Smooth muscle cell of the brain vasculature (primary cell): ENCODE measurements at places on chromosomes 2 and 18.

DNA sequence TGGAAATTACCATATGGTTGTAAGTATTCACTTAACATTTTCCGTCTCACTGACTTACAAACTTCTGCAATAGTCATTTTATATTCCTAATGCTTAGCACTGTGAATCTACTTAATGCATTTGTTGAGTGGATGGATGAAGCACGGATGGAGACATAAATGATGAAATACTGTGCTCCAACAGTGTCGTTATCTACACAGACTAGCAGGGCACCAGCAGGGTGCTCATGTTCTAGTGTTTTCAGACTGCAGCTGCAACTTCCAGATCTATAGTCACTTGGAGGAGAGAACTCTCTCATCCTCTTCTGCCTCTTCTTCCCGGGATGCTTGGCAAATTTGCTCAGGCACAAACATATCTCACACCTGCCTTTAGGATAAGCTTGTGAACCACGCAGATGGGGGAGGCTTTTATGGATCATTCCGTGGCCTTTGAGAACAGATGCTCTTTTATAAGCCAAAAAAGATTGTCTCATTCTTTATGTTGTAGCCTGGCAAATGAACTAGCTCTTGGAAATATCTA is 797.7 kb downstream of the MBD2 start:
- no peak for DNase-seq

DNA sequence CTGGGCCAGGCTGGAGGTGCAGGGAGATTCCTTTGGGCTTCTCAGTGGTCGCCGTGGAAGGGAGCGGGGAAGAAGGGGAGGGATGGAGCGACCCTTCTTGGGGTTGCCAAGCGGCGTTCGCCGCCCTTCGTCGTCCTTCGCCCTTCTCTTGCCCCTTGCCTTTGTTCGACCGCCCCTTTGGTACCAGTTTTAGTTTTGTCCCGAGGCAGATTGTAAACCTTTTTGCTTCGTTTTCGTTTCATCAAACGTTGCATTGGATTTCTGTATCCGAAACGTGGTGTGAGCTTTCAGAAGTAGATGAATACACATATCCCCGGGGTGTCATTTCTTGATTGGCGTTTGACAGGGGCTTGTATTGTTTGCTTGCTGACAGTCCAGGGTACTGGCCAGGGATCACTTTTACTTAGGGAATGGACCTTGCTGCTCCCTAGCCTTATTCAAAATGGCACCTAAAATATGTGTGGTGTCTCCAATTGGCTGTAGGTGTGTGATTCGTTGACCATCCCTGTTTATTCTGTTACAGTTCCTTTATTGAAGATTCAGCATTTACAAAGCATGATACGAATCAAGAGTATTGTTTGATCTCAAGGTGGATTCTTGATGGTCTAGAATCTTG is 788 bp downstream of the USP14 start:
- DNase-seq: no peak

- no peak for DNase-seq
These were observed 255.1 kb downstream of the METTL4 start for GRCh38 chr18:2316082-2316750.

- no peak for DNase-seq
These were observed 35.5 kb upstream of the PTMA start for GRCh38 chr2:231672617-231673347.

DNA sequence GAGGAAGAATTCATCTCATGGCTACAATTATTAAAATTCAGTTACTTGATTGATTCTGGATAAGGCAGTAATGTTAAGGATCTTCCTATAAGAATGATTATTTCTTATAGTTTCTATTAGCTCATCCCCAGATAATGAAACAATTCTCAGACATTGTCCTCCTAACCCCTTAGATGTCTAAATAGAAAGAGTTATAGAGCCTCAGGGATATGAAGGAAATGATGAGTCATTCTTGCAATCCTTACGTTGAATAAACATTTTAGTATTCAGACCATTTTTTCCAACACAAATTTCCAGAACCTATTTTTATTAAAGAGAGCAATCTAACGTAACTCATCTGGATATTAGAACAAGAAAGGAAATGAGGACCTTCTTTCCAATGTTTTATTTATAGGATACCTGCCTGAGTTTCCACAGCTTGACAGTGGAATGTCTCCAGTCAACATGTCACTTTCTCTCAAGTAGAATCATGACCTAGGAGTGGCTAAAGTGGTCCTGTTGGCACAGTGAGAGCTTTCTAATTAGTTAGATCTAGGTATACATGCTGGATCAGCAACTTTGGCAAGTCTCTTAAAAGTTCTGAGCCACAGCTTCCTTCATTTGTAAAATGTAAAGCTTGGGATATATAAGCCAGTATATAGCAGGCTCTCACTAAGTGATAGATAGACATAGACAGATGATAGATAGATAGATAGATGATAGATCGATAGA is 88.0 kb upstream of the RAB27B start:
- DNase-seq: no peak

DNA sequence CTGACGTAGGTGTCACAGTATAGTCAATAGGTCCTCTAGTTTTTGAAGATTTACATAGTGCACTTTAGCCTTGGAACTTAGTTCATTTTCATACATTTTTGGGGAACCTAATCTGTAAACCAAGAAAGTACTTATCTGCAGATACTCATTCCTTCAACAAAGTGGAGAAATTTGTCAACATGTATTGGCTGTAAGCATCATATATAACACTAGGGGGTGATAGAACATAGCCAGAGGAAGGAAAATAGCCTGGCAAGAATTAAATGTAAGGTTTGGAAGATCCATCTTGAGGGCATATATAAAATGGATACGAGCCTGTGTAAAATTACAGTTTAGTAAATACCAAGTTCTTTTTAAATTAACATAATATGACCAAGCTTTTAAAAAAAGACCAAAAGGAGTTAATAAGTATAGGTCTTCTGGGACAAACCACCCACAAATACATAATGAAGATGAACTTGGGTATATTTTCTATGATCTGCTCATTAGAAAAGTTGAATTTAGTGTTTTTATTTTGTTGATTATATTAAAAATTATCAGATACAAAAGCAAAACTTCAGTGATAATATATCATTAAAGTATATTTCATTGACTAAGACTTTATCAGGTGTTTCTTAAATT is 18.2 kb downstream of the RPL37A start:
- no peak for DNase-seq

- DNase-seq: no peak
These were observed 268.2 kb downstream of the RPIA start for GRCh38 chr2:88959480-88960204.

DNA sequence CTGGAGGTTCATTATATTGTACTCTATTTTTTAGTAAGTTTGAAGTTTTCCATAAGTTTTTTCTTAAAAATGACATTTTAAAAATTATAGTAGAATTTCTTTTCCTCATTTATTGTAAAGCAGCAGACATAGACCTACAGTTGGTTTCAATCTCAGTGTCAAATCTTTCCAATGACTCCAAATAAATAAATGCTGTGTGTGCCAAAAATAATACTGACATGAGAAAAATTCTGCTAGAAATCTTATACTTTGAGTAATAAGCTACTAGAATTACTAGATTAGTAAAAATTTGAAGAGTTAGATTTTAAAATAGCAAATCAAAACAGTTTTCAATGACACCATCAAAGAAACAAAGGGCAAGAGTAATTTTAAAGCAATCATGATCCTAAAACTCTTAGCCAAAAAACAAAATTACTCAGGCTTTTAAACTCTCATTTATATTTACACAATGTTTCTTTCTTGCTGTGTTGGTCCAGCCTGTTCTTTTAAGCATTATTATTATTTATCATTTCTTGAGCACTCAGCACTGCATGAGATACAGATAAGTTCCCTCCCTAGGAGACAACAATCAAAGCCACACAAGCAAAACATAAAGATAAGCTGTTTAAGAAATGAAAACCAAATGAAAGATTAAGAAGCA is 8.3 kb upstream of the KANSL1L start:
- no peak for DNase-seq

GRCh38 chr2:9178110-9178903 is 28.3 kb upstream of the ASAP2 start:
- DNase-seq: no peak

GRCh38 chr2:226477221-226478108 is 322.2 kb downstream of the IRS1 start:
- no peak for DNase-seq

- no peak for DNase-seq
These were observed 105.7 kb downstream of the USP40 start for GRCh38 chr2:233460726-233461441.

DNA sequence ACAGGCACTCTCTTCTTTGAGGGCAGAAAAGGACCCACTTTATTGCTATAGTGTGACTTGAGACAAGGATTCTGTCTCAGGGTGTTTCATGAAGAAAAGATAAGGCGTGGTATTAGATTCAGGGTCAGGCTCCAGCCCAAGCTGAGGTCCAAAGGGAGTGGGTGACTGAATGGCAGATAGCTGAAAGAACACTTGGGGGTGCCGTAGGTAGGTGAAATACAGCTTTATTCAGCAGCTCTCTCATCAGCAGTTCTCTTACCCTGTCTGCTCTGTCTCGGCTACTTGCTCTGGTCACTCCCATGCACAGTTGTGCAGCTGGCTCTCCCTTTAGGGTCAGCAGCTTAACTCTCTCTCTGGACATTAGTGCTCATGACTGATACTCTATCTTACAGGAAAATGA is 379.9 kb downstream of the LPIN1 start:
- no peak for DNase-seq

- DNase-seq: no peak
These were observed 33.6 kb upstream of the ZNF236 start for GRCh38 chr18:76788571-76789317.

GRCh38 chr18:57276829-57277228 is 75.5 kb upstream of the ST8SIA3 start:
- DNase-seq: no peak

DNA sequence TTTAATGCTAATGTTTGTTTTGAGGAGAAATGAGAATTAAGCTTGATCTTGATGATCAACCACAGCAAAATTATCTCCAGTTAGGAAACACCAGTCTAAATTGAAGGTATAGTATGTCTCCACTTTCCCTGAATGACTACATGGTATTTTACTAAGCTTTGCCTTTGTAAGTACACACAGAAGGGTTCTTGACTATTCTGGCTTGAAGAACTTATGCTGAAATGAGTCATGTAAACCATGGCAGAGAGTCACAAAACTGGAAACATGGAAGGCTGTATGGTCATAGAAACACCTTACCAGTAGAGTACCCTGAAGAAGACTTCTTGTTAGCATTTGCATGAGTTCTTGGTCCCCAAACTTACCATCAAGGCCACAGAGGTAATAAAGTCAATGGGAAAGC is 250.5 kb downstream of the SLC8A1 start:
- DNase-seq: no peak

- no peak for DNase-seq
These were observed 4.5 kb upstream of the RND3 start for GRCh38 chr2:150491943-150492342.

GRCh38 chr2:149572102-149572953 is 15.2 kb downstream of the MMADHC start:
- DNase-seq: no peak

GRCh38 chr18:66616523-66616983 is 12.7 kb upstream of the CDH19 start:
- no peak for DNase-seq

GRCh38 chr2:30139131-30139870 is 7.5 kb upstream of the YPEL5 start:
- no peak for DNase-seq

DNA sequence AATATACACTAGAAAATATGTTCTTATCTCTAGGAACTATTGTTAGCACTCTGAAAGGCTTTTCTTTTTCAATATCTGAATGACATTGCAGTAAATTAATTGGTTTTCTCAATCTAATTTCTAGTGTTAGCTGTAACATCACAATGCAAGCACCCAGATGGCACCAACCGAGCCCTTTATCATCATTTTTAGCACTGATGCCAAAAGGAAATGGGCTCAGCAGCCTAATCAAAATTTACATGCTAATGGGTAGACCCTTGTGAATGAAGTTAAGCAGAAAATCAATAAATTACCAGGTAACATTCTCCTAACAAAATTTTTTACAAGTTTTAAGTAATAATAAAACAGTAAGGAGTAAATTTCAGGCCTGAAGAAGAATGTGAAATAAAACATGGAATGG is 53.5 kb upstream of the PGAP1 start:
- DNase-seq: no peak

GRCh38 chr2:146697307-146697706 is 1147.5 kb upstream of the ACVR2A start:
- no peak for DNase-seq

- DNase-seq: no peak
These were observed 9.2 kb upstream of the SLC66A3 start for GRCh38 chr2:11146076-11146475.

DNA sequence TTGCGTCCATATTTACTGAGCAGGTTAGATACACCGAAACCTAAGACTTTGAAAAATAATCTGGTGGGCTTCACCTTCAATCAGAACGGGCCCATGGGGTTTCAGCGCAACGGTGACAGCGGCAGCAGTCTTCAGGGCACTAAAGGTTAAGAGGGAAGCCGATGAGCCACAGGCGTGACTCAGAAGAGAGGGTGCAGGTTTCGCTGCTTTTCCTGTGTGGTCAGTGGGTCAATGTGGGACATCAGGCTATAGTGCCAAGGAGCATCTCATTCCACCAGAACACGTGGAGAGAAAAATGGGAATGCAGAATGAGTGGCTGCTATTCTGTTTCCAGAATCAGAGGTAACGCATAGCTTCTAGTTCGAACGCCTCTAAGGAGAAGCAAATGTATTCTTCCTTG is 8.9 kb downstream of the PTGR3 start:
- no peak for DNase-seq

DNA sequence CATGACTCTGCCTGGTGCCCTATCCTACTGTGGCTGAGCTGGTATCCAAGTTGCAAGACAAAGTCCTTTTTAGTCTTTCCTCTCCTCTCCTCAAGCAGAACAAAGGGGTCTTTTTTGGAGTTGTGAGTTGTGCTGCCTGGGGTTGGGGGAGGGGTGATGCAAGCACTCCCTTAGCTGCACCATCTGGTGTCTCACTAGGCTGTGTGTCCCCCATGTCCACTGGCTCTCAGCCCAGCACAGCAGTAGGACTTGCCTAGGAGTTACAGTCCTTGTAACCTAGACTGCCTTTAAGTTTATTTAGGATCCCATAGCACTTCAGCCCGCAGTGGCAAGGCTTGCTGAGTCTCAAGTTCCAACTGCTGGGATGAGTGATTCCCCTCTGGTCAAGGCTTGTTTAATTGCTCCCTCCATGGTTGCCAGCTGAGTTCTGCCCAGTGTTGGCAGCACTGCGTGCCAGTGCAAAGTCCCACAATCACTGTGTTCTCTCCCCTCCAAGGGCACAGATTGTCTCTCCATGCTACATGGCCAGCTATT is 13.2 kb upstream of the ILKAP start:
- DNase-seq: no peak

GRCh38 chr2:71173096-71173495 is 42.7 kb downstream of the MPHOSPH10 start:
- no peak for DNase-seq
